ENCODE measurements at places on chromosomes 7 and 10. TPM values are rescaled to one million over a fixed set of nuclear protein-coding genes. Genes with fewer than 3 reads are reported as not detected.
A peak's percentile ranks its signal among the peaks of the same experiment; 100 is the strongest.

The SEPHS1 gene
- 61.9 TPM for total RNA-seq

The AKR1C2 gene
- not detected for total RNA-seq

The ZNF239 gene
- 0.66 TPM for total RNA-seq

The IFIT2 gene
- total RNA-seq = 0.82 TPM

The NPSR1 gene
- total RNA-seq = not detected

GRCh38 chr10:290026-290725 lies 154.9 kb downstream of the ZMYND11 start:
- peaks cover under 1% of the 10 kb centered on the region for H3K4me1 ChIP-seq
- no peak overlapping the region for H3K4me3 ChIP-seq
- no peak overlapping the region for H3K27ac ChIP-seq
- H3K27me3 ChIP-seq = no peaks in the 10 kb centered on the region
- no peak for DNase-seq

- no peak for DNase-seq
- H3K4me1 ChIP-seq = no peaks in the 10 kb centered on the region
- H3K27ac ChIP-seq = no peak overlapping the region
- no peak overlapping the region for H3K4me3 ChIP-seq
Observed at GRCh38 chr7:34227525-34227924, 322.2 kb downstream of the BMPER start.

GRCh38 chr10:62005281-62005680 lies 103.8 kb downstream of the ARID5B start:
- H3K36me3 ChIP-seq = peaks cover 89% of the 10 kb centered on the region
- peaks cover 39% of the 10 kb centered on the region for H3K4me1 ChIP-seq
- no peak overlapping the region for H3K27ac ChIP-seq

DNA sequence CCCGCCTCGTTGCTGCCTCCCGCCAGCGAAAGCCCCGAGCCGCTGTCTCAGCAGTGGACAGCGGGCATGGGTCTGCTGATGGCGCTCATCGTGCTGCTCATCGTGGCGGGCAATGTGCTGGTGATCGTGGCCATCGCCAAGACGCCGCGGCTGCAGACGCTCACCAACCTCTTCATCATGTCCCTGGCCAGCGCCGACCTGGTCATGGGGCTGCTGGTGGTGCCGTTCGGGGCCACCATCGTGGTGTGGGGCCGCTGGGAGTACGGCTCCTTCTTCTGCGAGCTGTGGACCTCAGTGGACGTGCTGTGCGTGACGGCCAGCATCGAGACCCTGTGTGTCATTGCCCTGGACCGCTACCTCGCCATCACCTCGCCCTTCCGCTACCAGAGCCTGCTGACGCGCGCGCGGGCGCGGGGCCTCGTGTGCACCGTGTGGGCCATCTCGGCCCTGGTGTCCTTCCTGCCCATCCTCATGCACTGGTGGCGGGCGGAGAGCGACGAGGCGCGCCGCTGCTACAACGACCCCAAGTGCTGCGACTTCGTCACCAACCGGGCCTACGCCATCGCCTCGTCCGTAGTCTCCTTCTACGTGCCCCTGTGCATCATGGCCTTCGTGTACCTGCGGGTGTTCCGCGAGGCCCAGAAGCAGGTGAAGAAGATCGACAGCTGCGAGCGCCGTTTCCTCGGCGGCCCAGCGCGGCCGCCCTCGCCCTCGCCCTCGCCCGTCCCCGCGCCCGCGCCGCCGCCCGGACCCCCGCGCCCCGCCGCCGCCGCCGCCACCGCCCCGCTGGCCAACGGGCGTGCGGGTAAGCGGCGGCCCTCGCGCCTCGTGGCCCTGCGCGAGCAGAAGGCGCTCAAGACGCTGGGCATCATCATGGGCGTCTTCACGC lies 825 bp downstream of the ADRB1 start:
- no peak for DNase-seq
- peaks cover 70% of the 10 kb centered on the region for H3K27me3 ChIP-seq
- peaks cover 21% of the 10 kb centered on the region for H3K4me1 ChIP-seq
- H3K27ac ChIP-seq = no peak overlapping the region

- H3K27me3 ChIP-seq = peaks cover 20% of the 10 kb centered on the region
- no peak overlapping the region for H3K4me3 ChIP-seq
- H3K27ac ChIP-seq = no peak overlapping the region
- no peaks in the 10 kb centered on the region for H3K36me3 ChIP-seq
- H3K4me1 ChIP-seq = no peaks in the 10 kb centered on the region
Observed at GRCh38 chr7:26704786-26705185, 159.6 kb downstream of the SKAP2 start.

GRCh38 chr10:30188556-30189237 lies 129.3 kb upstream of the JCAD start:
- no peaks in the 10 kb centered on the region for H3K36me3 ChIP-seq
- H3K27me3 ChIP-seq = peaks cover 21% of the 10 kb centered on the region
- no peak for DNase-seq
- H3K4me3 ChIP-seq = no peak overlapping the region
- H3K27ac ChIP-seq = no peak overlapping the region

DNA sequence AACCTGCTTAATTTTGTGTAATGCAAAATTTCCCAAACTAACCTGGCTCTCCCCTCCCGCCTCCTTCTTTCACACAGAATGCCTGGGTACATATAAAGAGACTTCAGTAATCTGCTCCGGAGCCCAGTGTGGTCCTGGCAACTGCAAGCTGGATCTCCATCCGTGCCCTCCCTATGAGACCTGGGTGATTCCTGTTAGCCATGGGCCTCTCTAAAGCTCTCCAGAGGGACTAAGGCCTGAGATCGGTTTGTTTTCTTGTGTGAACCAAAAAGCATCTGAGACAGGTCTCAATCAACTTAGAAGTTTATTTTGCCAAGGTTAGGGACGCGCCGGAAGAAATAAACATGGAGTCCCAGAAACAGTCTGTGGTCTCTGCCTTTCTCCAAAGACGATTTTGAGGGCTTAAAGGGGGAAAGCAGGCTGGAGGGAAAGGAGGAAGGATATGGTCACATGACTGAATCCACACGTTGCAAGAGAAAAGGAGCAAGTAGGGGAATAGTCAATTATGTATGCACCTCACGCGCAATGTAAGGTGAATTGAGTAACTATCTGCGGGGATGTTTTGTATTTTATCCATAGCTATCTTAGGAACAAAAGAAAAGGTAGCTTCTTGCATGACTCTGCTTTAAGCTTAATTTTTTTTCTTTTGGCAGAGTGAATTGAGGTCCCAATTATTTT lies 46.2 kb upstream of the CCDC3 start:
- DNase-seq = no peak
- H3K27ac ChIP-seq = no peak overlapping the region
- no peak overlapping the region for H3K4me3 ChIP-seq
- no peaks in the 10 kb centered on the region for H3K36me3 ChIP-seq

GRCh38 chr10:31215052-31215451 lies 104.0 kb upstream of the ZEB1 start:
- no peak overlapping the region for H3K27ac ChIP-seq
- peaks cover 2% of the 10 kb centered on the region for H3K27me3 ChIP-seq
- no peaks in the 10 kb centered on the region for H3K4me1 ChIP-seq

- H3K4me1 ChIP-seq = peaks cover 8% of the 10 kb centered on the region
- no peak overlapping the region for H3K27ac ChIP-seq
- no peak overlapping the region for H3K4me3 ChIP-seq
- no peaks in the 10 kb centered on the region for H3K36me3 ChIP-seq
- no peak for DNase-seq
Observed at GRCh38 chr10:18689498-18689897, 30.3 kb downstream of the ARL5B start.

GRCh38 chr7:112290065-112290464 lies 83.6 kb downstream of the ZNF277 start:
- peaks cover 7% of the 10 kb centered on the region for H3K4me1 ChIP-seq
- DNase-seq = no peak
- no peak overlapping the region for H3K4me3 ChIP-seq
- H3K36me3 ChIP-seq = peaks cover 5% of the 10 kb centered on the region

GRCh38 chr10:90087197-90088023 lies 386.0 kb downstream of the KIF20B start:
- H3K4me3 ChIP-seq = no peak overlapping the region
- no peak overlapping the region for H3K27ac ChIP-seq
- H3K27me3 ChIP-seq = peaks cover under 1% of the 10 kb centered on the region
- H3K4me1 ChIP-seq = peaks cover 9% of the 10 kb centered on the region
- no peak for DNase-seq

DNA sequence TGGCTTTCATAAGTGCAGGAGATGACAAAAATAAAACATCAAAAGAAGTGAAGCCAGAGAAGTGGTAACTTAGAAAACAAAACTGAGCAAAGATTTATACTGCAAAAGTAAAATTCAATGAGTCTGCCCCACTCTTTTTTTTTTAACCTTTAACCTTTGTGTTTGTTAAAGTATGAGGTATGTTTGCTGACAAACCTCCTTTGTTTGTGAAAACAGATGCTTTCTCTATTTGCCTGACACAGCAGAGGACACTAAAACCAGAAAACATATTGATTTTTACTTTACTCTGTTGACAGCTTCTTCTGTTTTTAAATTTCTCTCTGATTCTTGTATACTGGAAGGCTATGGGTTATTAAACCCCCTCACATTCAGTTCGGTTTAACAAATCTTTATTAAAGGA lies 57.6 kb downstream of the SGMS1 start:
- H3K27ac ChIP-seq = no peak overlapping the region
- H3K4me1 ChIP-seq = peaks cover 2% of the 10 kb centered on the region
- no peak overlapping the region for H3K4me3 ChIP-seq
- H3K27me3 ChIP-seq = no peaks in the 10 kb centered on the region
- DNase-seq = no peak

GRCh38 chr7:11570205-11570604 lies 261.8 kb downstream of the THSD7A start:
- H3K4me1 ChIP-seq = no peaks in the 10 kb centered on the region
- H3K27ac ChIP-seq = no peak overlapping the region
- no peaks in the 10 kb centered on the region for H3K27me3 ChIP-seq
- no peak for DNase-seq
- no peaks in the 10 kb centered on the region for H3K36me3 ChIP-seq
- no peak overlapping the region for H3K4me3 ChIP-seq

DNA sequence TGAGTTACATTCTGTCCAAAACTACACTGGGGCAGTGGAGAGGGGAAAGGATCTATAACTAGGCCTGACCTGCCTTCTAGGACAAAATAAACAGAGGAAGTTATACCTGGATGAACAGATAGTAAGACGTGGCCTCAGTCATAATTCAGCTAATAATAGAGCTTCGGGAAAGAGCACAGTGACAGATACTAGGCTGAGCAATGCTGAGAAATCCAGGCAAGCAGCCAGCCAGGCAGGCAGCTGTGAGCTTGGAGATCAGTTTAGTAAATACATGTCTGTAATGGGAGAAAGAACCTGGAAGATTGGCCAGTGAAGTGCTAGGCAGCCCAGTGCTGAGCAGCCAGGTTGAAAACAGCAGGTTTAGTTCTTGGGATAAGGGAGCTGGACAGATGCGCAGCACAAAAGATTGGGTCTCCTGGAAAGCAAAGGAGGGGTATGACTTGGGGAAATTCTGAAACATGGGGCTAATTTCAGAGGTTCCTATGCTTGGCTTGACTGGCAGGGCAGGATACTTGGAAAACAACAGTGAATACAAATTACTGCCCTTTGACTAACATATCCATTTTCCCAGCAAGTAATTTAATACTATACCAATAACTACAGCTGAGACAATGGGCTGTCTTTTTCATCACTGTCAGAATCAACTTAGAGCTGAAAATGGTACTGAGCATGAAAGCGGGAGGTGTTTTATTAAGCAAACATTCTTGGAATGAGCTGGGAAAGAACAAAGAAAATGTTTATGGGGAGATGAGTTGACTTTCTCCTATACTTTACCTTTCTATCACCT lies 140.8 kb downstream of the DGKB start:
- no peak overlapping the region for H3K27ac ChIP-seq
- H3K27me3 ChIP-seq = no peaks in the 10 kb centered on the region
- no peak for DNase-seq
- H3K4me3 ChIP-seq = no peak overlapping the region
- no peaks in the 10 kb centered on the region for H3K4me1 ChIP-seq

- peaks cover 32% of the 10 kb centered on the region for H3K4me1 ChIP-seq
- DNase-seq = no peak
- H3K36me3 ChIP-seq = peaks cover 10% of the 10 kb centered on the region
- peak overlapping the region; percentile 98 for H3K27ac ChIP-seq
- peak overlapping the region; percentile 49 for H3K4me3 ChIP-seq
Observed at GRCh38 chr7:96322847-96323461, 1.1 kb upstream of the SLC25A13 start.

DNA sequence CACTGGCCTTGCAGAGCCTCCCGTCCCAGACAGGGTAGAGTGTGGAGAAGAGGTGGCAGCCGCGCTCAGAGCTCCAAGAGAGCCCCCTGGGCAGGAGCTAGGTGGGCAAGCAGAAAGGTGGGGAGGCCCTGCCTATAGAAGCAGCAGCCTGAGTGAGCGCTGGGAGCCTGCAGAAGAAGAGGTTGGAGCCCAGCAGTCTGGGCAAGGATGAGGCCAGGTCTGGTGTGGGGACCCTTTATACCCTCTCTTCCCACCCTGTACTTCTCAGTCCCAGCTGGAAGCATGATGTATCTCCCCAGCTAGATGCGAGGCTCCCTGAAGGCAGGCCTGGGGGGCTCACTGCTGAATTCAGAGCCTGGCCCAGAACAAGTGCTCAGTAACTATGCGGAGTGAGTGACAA lies 44.5 kb upstream of the ZMIZ1 start:
- no peaks in the 10 kb centered on the region for H3K36me3 ChIP-seq
- peaks cover 3% of the 10 kb centered on the region for H3K27me3 ChIP-seq
- no peak overlapping the region for H3K27ac ChIP-seq
- no peak for DNase-seq

GRCh38 chr7:27031289-27032172 lies 64.3 kb downstream of the HOXA1 start:
- peaks cover 17% of the 10 kb centered on the region for H3K4me1 ChIP-seq
- H3K4me3 ChIP-seq = no peak overlapping the region
- no peaks in the 10 kb centered on the region for H3K36me3 ChIP-seq
- no peak overlapping the region for H3K27ac ChIP-seq

DNA sequence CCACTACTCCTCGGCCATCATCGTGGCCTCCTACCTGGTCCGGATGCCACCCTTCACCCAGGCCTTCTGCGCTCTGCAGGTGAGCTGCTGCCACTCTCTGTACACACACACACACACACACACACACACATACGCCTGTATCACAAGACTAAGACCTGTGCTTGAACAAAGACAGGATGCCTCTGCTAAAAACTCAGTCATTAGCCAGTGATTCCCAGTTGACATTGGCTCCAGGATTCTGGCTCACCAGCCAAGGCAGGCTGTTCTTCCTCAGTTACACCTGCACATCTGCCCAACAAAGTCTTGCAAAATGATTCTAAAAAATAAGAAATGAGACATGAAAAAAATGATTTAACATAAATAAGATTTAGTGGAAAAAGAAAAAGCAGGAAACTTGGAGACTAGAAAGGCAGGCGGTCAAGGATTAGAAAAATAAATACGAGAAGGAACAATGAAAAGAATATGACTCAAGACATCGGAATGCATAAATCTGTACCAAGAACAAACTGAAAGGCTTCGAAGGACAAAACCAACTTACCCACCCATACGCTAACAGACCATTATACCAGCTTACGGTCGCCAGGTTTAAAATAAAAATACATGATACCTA lies 7.4 kb upstream of the LRRC18 start:
- no peak for DNase-seq
- no peaks in the 10 kb centered on the region for H3K36me3 ChIP-seq
- H3K4me1 ChIP-seq = no peaks in the 10 kb centered on the region

GRCh38 chr10:87585565-87586514 lies 73.8 kb upstream of the PAPSS2 start:
- H3K36me3 ChIP-seq = no peaks in the 10 kb centered on the region
- no peak for DNase-seq
- H3K27me3 ChIP-seq = peaks cover 15% of the 10 kb centered on the region

All from activated T-helper 2 cell treated with anti-CD3 and anti-CD28 coated beads, Interferon-gamma antibody, Interleukin-2, Interleukin-4, amounts not matched to agents 10 μg/mL and 5 μg/mL and 100 μg/mL, durations not matched to agents 14 hours and 24 hours and 36 hours (primary cell).